ENCODE measurements at places on chromosomes 6 and 20.
A peak's percentile ranks its signal among the peaks of the same experiment; 100 is the strongest.

DNA sequence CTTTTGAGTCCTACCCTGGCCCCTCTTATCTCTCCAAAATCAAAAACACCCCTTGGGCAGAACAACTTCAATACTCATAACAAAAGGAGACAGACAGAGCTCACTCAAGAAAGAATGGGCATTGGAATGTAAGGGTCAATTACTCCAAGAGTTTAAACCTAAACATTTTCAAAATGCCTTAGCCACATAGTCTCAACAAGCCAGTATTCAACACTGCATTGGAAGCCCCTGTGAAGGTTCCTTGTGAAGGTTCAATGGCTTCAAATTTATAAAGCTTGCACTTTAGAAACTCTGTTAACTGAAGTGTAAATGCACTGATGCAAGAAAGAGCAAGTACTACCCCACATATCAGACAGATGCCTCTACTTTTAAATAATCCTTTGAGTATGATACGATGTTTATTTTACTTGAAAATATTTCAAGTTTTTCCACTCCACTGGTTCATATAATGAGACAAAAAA lies 139.1 kb upstream of the LAMP5 start:
- no peak for DNase-seq

DNA sequence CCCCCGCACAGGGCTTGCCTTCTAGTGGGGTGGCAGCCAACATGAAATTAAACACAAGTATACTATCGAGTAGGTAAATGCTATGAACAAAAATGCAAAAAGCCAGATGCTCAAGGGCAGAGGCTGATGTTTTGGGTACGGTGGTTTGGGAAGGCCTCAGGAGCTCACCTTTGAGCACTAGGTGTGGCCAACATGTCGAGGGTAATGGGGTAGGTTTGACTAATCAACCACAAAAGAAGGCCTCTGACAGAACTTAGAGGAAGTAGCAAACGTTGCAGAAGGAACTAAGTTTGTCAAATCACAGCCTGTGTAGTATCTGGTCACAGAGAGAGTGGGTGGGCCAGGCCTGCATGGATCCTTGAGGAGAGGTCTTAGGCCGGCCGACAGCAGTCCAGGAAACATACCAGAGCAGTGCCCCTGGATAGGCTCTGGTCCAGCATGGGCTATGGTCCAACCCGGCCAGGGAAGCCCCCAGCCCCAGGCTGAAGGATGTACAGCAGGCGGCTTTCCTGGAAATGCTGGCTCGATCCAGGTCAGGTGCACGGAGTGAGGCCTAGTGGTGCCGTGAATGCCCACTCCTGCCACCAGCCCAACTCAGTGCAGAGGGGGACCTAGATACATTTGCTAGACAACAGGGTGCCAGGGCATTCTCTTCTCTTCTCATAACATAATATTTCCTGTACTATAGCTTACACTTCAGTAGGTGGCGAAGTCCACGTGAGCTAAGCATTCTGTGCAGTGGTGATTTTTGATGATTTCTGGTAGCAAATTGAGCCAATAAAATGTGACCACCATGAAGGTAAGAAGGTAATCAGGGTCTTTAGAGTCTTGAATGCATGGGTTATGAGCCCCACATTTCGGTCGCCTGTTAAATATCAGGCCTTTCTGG lies 56.3 kb upstream of the CD93 start:
- DNase-seq: no peak

DNA sequence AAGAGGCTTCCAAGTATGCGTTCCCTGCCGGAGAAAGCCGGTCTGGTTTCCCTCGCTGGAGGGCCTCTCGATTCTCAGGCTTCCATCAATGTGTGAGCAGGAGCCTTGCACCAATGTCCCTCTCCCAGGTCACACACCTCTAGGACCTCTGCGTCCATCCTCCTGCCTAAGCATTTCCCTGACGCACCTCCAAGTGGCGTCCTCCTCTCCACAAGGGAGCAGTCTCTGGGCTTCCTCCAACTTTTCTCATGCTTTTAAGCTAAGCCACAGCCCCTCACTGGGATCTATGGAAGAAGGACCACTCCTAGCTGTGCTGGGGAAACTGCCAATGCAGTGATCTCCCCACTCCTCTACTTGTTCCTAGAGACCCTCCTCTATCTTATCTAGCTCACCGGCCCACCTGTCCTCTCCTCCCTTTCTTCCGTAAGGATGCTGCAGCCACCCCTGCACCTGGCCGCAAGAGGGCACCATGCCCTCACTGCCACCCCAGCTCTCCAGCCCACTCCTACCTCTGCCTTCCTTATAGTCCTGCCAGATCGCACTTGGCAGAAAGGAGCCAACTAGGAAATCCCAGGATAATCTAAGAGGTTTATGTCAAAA lies 258.7 kb downstream of the LRFN2 start:
- peak; percentile 67 for DNase-seq

- no peak for DNase-seq
These were observed 48.4 kb downstream of the CEP43 start for GRCh38 chr6:167047554-167047953.

DNA sequence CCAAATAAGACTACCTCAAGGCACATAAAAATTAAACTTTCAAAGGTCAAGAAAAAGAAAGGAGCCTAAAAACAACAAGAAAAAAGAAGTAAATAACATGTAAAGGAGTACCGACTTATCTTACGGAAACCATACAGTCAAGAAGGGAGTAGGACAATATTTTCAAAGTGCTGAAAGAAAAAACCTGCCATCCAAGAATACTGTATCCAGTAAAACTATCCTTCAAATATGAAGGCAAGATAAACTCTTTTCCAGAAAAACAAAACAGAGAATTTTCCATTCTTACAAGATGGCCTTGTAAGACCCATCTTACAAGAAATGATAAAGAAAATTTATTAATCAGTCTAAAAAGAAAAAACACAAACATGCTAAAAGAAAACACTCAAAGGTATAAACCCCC lies 302.2 kb downstream of the LMBRD1 start:
- no peak for DNase-seq

GRCh38 chr6:144064402-144065212 lies 30.8 kb downstream of the SF3B5 start:
- DNase-seq: no peak

DNA sequence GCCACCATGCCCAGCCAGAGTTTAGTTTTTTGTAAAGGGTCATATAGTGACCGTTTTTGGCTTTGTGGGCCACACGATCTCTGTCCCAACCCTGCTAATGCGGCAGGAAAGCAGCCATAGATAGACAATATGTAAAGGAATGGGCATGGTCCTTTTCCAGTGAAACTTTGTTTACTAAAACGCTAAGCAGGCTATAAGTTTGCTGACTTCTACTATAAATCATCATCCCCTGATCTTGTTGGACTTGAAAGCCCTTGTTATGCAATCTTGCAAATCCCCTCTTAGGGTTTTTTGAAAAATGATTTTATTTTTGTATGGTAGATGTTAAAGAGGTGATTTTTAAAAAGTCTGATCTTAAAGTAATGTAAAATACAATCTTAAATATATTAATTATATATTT lies 63.6 kb downstream of the CBFA2T2 start:
- no peak for DNase-seq

GRCh38 chr6:84549917-84550316 lies 214.5 kb downstream of the TBX18 start:
- DNase-seq: no peak

GRCh38 chr20:17885544-17885943 lies 83.0 kb downstream of the SNX5 start:
- no peak for DNase-seq

GRCh38 chr20:43744966-43745730 lies 18.3 kb upstream of the GTSF1L start:
- no peak for DNase-seq

DNA sequence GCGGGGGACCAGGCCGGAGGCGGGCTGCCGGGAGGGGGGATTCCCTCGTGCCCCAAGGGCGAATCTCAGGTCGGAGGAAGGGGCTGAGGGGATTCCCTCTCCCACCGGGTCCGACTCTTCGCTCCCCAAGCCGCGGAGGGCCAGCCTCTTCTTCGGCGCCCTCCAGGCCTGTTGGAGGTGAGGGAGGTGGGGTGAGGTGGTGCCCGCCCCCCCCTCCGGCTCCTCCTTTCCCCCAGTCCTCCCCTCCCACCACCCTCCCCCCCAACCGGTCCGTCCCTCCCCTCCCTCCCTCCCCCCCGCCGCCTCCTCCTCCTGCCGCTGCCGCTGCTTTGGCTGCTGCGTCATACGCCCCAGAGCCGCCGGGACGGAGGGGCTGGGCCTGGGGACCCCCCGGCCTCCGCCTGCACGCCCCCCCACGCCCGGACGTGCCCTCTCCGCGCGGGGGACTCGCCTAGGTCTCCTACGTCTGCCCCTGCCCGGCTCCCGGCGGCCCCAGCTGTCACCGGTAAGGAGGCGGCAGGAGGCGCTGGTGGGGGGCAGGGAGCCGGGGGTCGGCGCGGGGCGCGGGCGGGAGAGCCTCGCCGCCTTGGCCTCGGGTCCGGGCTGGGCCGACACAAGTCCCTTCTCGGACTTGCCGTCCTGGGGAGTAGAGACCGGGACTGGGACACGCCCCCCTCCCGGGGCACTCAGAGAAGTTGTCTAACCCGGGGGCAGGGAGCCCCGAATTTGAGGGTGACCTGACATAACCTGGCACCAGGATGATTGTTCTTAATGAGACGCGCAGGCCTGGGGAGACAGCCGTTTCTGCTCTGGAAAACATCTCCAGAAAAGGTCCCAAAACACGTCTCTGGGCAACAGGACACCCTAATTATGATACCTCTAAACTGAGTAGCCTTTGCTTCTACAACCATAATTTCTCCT lies at the start of gene PHF1:
Gene PHF1 (plus strand): TSS at position 304 of the 921 bp plus-strand sequence. CDS start 1,250 bp downstream, outside the sequence.
- DNase-seq: peak; percentile 91

DNA sequence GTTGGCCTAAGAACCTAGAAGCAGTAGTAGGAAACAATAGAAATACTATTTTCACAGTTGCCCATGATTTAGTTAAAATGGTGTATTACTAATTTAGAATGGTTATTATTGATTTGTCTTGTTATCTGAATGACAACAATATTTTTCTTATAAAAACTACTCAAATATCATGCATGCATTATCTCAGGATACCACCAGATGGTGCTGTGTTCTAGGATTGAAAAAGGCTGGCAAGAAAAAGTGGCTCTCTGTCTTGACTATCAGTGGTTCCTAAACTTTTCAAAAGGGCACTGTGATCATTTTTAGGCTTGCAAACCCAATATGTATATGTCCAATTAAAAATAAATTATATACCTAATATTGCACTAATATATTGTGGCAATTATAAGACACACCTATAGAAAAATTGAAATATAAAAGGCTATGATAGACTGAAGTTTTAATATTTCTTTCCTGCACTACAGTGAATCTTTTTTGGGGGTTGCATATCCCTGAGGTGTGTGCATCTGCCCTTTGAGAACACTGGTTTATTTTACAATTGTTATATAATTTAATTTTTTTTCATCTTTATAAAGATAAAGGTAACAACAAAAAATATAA lies 131.7 kb upstream of the MLIP start:
- no peak for DNase-seq

DNA sequence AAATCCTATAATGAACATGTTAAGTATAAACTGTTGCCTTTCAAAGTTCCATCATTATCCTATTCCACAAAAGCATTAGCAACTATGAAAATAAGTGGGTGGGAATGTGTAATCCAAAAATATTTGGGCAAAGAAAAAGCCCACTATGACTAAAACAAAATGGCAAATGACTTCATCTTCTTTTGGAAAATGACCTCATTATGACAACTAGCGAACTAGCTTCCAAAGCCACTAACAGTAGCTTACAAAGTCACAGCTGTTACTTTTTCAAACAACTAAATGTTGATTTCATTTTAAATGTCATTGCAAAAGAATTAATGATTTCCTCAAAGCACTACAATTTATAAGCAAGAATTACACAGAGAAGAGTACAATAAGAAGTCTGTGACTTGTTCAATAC lies 49.8 kb upstream of the RUNX2 start:
- no peak for DNase-seq

DNA sequence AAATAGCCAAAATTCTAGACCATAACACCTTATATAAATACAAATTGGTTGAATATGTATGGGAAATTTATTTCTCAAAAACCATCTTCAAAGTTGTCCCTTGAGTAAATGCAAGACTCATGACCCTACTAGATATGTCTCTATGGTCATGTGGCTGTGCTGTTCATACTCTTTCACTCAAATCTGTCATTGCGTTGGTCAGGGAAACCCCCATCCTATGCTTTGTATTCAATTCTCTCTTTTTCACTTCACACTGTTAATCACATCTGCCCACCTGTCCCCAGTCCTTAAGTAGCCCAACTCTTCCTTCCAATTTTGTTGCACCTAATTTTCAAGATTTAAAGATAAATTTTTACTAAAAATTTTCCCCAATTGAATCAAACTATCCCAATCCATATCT lies 51.0 kb downstream of the RPS12 start:
- no peak for DNase-seq

GRCh38 chr6:118565311-118565960 lies 17.3 kb downstream of the PLN start:
- DNase-seq: no peak

GRCh38 chr6:42618105-42618504 lies 54.3 kb downstream of the UBR2 start:
- DNase-seq: no peak

DNA sequence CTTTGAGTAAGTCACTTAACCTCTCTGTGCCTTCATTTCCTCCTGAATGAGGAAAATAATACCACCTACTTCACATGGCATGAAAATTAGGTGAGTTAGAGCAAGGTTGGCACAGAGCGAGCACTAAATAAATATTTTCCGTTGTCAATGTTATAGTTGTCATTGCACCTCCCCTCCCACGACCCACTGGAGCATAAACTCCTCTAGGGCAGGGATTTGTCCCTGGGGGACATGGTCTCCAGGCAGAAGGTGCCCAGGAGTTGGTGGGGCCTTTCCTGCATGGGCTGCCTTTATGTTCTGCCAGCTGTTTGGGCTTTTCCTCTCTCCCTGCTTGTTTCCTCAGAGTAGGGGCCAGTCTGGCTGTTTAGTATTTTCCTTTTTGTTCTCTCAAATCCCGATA lies 1.3 kb upstream of the ANGPT4 start:
- no peak for DNase-seq

DNA sequence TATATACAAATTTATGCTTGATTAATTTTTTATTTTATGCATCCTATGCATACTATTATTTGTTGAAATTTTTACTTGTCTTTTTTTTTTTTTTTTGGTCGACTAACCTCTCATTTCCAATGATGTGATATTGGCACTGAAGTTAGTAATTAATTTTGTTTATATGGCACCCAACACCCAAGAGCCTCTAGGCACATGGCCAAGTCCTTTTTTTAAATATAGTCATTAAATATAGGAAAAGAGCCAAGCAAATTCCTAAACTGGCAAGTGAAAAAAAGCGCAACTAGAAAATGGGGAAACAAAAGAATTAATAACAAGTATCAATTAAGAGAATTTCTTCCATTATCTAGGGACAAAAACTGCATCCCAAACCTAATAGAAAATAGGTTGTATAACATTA lies 85.5 kb upstream of the HS3ST5 start:
- DNase-seq: no peak

DNA sequence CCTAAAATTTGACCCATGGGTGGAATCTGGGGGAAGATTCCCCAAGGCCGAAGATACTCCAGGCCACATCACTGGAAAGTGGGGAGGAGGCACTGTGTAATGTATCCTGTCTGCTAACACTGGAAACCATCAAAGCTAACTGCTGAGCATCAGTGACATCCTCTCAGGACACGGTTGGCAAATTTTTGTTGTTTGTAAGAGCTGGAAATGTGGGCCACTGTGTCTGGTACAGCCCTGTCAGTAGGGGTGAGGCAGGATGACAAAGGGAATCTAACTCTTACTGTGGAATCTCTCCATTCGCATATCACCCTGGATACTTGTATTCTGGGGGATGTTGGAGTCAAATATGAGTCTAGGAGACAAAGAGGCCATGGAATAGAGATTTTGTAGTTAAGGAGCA lies 17.0 kb upstream of the CLPSL2 start:
- DNase-seq: no peak

- DNase-seq: no peak
These were observed 176.4 kb downstream of the TBC1D32 start for GRCh38 chr6:121157906-121158305.

- DNase-seq: no peak
These were observed 20.8 kb downstream of the PABPC1L start for GRCh38 chr20:44930517-44931168.

Data from NCI-H187 (cell line).